ENCODE measurements at places on chromosomes 7 and 10.

- no peak for DNase-seq
Observed at GRCh38 chr7:17364671-17365070, 66.2 kb downstream of the AHR start.

- no peak for DNase-seq
Observed at GRCh38 chr10:123150271-123150985, 2.5 kb downstream of the HMX2 start.

DNA sequence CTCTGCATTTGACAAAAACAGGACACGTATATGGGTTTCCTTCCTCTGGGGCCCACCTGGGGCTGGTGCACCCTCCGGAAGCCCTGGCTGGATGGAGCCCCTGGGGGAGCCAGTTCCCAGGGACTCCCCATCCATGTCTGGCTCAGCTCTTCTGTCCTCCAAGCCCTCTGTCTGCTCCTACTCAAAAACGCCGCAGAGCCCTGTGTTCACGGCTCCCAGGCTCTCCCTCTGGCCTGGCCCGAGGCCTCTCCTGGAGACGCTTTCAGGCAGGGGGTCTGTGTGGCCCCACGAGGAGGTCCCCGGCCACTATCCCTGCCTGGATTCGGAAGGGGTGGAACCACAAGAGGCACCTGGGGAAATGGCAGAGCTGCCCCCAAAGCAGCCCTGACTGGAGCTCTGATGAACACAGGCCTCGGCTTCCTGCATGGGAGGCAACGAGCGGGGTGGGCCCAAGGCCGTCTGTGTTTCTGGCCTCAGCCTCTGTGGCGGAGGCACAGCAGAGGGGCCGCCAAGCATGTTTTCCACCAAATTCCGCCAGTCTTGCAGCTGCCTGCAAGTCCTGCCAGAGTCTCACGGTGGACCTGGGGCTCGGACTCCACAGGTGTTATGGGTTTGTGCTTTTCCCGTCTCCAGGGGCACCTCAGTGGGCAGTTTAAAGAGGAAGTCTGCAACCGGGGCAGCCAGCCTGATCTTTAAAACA lies 22.6 kb upstream of the INPP5A start:
- no peak for DNase-seq

GRCh38 chr10:85926136-85926535 lies 440.5 kb downstream of the GRID1 start:
- DNase-seq: no peak

- no peak for DNase-seq
Observed at GRCh38 chr7:7653593-7654187, 13.1 kb downstream of the UMAD1 start.

GRCh38 chr7:27154901-27155815 lies 1.3 kb downstream of the HOXA7 start:
- no peak for DNase-seq

DNA sequence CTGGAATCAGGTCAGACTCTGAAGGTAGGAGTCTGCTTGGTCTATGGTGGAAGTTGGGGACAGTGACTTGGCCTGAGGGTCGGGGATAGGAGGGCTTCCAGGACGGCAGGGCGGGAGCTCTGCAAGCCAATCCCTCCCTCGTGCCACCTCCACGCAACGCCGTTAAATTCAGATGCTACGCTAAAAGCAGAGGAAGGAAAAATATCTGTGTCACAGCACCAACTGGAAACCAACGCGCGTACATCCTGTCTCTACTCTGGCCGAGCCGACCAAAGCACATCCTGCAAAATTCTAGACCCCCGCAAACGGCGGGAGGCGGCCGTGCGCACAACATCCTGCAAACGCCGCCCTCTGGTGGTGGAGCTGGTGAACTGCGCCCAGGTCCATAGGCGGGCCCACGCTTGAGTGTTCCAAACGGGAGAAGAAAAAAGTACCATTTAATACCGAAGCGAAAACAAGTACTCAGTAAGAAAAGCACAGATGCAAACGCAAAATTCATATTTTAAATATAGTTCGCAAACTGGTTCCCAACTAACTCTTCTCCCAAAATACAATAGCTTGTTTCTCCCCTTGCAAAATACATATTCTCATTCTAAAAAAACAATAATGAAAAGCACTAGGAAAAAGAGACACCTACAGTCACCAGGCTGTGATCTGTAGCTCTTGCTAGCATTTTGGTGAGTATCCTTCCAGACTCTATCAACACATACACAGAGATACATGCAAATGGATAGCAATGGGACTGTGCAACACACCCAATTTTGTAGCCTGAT lies 45.7 kb upstream of the HSPA12A start:
- DNase-seq: peak; percentile 72

GRCh38 chr7:148515237-148515636 lies 75.3 kb upstream of the C7orf33 start:
- DNase-seq: no peak

DNA sequence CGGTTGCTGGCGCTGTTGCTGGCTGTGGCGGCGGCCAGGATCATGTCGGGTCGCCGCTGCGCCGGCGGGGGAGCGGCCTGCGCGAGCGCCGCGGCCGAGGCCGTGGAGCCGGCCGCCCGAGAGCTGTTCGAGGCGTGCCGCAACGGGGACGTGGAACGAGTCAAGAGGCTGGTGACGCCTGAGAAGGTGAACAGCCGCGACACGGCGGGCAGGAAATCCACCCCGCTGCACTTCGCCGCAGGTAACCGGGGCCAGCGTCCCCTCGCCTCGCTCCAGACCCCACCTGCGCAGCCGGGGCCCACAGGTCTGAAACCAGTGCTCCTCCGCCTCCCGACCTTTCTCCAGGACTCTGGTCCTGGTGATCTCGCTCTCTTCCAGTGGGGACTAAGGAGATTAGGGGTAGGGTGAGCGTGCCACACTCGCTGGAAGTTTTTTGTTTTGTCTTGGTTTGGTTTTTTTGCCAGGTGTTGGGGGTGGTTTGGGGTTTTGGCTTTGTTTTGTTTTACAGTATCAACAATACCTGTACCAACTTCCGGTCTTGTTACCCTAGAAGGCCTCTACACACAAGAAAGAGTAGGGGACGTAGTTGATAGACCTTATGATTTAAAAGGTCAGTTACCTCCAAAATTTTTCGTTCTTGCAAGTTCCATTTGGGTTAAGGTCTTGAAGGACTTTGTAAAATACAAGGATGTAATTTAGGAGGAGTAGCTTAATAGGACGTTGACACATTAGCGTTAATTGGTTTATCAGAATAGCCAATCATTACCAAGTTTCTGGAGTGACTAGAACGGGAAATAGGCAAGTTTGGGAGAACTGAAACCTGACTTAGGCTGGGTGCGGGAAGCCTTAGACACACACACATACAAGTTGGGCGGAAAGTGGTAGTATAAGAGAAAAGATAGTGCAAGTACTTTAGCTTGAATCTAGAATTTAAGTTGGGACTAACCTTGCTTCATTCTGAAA lies 704 bp downstream of the TNKS2 start:
- DNase-seq: peak; percentile 48

- no peak for DNase-seq
Observed at GRCh38 chr7:42511027-42511426, 274.0 kb upstream of the GLI3 start.

DNA sequence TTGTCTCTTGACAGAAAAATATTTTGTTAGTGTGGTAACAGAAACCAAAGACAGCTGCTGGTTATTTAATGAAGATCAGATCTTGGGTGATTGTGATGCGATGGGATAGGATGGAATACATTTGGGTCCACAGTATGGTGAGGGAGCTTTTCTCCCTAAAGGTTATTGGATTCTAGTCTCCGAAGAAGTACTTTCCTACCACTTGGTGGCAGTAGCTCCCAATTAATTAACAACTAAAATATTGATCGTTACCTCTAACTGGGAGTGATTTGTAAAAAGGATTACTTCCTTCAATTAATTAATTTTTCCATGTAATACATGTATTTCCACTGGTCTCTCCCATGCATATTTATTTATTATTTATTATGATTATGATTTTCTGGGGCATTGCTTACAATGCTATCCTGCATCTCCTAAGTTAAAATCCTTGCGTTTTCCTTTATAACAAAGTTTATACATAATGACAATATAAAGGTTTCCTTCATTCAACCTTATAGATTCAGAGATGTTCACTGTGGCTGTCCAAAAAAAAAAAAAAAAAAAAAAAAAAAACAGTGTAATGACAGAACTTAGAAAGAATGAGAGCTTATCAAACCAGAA lies 25.6 kb downstream of the TMEM196 start:
- DNase-seq: no peak

- no peak for DNase-seq
Observed at GRCh38 chr7:116632384-116632783, 39.6 kb upstream of the MET start.
